ENCODE measurements at places on chromosomes 2 and 18. TPM values are rescaled to one million over a fixed set of nuclear protein-coding genes. Genes with fewer than 3 reads are reported as not detected.

Gene BOLL
- not detected for total RNA-seq

Gene NTSR2
- total RNA-seq = not detected

Gene GPBAR1
- total RNA-seq = 0.10 TPM

Gene DDX1
- 90.4 TPM for total RNA-seq

Gene PMAIP1
- total RNA-seq = 10.8 TPM

Gene LRRC30
- not detected for total RNA-seq

Gene UPP2
- not detected for total RNA-seq

Gene SLC40A1
- 44.4 TPM for total RNA-seq

Gene POTEI
- total RNA-seq = 0.48 TPM

Gene TUBB8B
- total RNA-seq = not detected

Gene SNED1
- 59.8 TPM for total RNA-seq

Gene CAPN14
- total RNA-seq = not detected

Gene DOK6
- under 0.01 TPM for total RNA-seq

Gene BUB1
- 45.4 TPM for total RNA-seq

Gene IL37
- total RNA-seq = not detected

Gene RNF25
- 56.6 TPM for total RNA-seq

Gene PLGLB1
- 1.3 TPM for total RNA-seq

Gene PGAP1
- 14.7 TPM for total RNA-seq

Gene CD8B
- total RNA-seq = not detected

Gene KIAA2012
- total RNA-seq = not detected

Gene CCDC85A
- total RNA-seq = 6.2 TPM

Gene SCYGR4
- total RNA-seq = not detected

Gene SPEG
- total RNA-seq = 1.4 TPM
